ENCODE measurements at places on chromosomes 5 and 9. TPM values are rescaled to one million over a fixed set of nuclear protein-coding genes. Genes with fewer than 3 reads are reported as not detected.

AGPAT2 gene
- 1.2 TPM for total RNA-seq

DNA sequence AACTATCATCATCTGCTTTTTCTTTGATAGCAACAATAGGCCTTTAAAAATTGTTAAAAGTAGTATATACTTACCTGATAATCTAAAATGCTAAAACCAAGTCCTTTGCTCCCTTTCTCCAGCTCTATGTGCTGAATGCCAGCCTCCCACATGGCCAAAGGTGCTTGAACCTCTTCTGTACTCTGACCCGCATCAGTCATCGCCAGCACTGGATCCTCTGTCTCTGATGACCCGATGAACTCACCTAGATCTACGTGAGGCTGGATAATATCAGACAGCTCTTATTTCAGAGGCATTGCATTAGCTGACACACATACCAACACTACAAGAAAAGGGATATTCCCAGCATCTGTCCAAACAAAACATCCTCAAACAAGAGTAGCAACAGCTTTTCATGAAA lies 89.5 kb downstream of the MPDZ start:
- no peak for DNase-seq

DNA sequence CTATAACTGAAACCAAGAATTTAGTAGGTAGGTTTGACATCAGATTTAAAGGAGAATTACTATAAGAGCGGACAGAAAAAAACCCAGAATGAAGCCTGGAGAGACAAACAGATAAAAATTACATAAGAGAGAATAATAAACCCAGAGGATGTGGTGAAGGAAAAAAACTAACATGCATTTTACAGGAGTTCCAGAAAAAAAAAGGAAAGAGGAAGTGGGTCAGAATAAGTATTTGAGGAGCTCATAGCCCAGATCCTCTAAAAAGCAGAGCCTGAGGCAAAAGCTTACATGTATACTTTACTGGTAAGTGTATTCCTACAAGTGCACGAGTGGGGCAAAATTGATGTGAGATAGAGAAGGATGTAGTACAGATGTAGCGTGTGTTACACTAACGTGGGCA lies 43.1 kb upstream of the NAA35 start:
- DNase-seq, result no peak

GARIN3 gene
- not detected for total RNA-seq

DNA sequence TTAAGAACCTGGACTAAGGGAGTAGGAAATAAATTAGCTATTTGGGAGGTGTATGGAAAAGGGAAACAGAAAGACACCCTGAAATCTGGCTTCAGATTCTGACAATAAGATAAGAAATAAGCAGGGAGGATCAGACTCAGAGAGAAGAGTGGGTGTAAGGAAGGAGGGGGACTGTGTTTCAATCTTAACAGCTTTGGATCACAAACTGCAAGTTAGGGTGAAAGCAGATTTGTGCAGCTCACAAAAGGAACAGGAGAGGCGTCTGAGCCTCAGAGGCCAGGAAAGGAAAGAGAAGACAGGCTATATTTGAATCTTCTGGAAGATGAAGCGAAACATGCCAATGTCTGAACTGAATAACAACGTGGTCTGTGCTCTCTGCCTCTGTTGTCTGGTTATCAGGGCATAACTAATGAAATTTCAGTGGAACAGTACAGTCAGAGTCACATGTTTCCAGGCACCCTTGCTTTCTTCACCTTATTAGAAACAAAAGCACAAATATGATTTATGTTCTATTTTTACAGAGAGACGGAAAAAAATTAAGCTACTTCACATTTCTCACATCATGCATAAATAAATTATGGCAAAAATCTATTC lies 26.6 kb downstream of the SGTB start:
- DNase-seq, result no peak

DNA sequence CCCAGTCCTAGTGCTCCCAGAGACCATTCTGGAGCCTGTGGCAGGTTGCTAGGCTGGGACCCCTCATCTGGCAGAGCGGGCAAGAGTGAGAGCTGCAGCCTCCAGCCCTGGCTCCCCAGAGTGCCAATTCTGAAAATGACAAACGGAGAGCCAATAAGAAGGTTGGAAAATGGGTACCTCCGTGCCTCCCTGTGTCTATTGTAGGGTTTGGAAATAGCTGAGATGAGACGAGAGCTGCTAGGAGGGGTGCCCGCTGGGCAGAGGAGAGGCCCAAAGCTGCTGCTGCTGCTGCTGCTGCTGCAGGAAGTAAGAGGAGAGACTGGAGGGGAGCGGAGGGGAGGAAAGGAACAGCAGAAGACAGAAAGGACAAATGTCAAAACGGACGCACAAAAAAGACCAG lies 36.0 kb upstream of the FUBP3 start:
- no peak for DNase-seq

DNA sequence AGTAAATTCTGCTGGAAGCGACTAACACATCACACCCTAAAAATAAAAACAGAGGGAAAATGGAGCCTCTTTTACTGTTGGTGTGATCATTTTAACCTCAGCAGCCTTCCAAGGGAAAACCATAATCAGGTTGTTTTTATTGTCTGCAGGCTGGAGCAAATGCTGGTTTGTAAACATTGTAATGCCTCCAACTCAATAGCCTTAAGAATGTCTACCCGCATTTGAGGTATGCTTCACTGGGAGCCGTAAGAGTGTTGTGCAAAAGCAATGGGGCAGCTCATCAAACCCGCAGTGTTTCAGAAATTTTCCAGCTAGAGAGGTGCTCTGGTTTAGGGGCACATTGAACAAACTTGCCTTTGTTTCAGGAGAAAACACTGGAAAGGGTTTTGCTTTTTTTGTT lies 17.0 kb downstream of the NIM1K start:
- DNase-seq, result no peak

DNA sequence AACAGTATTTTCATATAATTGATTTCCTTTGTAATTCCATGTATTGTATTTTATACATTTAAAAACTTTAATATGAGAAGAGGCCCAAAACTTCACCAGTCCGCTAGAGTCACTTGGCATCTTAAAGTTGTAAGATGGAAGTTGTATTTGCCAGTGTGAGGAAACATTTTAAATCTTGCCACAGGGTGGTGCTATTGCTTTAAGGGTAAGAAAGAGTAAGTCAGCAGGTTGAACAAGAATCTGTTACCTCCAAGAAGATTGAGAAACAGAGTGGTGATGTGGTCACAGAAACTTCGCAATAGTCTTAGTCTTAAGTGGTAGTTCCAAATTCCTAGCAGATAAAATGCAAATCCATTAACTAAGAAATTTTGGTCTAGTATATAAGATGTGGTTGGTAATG lies 39.8 kb upstream of the RANBP6 start:
- DNase-seq, result no peak

PCDHB3 gene
- 11.0 TPM for total RNA-seq
